ENCODE measurements at places on chromosomes 6 and 20.

DNA sequence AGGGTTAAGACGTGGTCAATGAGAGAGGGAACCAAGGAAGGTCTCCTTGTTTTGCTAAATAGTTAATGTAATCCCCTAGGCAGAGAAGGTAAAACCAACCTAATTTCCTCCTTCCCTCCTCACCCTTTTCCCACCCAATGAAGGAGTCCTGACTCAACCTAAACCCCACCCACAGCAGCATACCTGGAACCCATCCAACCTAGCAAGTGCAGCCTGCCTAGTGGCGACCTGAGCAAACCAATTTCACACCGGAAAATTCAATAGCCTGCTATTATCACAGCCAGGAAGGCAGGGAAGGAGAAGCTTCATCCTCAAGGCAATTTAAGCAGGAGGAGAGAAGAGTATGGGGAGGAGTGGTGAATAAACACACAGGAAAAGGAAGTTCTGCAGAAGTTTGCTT is 46.9 kb downstream of the OSTM1 start:
- DNase-seq, result no peak

DNA sequence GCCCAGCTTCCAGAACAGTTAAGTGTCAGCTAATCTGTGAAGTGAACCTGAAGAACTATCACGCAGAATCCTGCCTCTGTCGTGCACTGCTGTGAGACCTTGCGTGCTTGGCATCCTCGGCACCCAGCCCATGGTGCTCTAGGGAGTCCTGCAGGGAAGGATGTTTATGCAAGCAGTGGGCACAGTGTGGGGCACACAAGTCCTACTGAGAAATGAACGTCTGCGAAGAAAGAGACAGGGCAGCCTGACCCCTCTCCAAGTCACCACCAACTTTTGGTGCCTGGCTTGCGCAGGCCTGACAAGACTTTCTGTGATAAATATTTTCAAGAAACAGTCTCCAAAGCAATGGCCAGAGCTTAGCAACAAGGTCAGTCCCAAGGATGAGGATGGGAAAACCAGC is 68.0 kb downstream of the MYH7B start:
- DNase-seq, result no peak

DNA sequence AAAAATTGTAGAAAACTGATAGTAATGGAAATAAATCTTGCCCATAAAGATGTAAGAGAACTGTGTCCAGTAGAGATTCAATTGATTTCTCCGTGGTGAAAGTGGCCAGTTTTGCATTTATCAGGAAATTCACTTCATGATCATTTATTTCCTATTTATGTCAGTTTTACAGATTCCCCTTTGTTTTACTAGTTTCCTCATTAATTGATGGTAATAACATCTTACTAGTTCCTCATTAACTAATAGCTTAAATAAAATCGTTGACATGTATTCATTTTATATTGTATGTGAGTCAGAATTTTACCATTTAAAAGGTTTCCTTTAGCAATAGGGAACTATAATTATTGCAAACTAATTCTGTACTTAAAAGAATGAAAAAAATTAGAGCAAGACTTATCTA is 99.8 kb upstream of the ADGRF1 start:
- no peak for DNase-seq

DNA sequence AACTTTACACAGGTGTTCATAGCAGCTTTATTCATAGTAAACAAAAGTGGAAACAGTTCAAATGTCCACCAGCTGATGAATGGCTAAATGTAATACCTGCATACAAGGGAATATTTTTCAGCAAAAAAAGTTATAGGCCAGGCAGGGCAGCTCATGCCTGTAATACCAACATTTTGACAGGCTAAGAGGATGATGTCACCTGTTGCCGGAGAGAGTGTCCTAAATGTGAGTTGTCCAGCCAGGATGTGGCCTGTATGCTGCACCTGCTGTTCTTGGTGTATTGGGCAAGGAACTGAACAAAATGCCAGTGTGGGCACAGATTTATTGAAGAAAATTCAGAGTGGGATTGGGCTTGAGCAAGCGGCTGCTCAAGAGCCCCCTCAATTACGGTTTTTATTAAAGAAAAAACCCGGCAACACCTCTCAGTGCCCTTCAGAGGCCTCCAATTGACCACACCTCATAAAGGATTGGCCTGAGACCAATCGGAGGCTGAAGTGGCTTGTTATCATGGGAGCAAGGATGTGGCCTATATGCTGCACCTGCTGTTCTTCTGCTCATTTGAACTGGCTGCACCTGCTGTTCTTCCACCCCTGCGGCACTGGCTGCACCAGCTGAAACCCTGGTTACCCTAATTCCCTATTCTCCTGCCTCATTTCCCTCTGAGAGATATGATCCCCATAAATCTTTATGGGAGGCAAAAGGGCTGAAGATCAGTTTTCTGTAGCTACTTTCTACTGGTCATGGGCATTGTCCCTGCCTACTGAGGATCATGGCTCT is 164.3 kb upstream of the PROKR2 start:
- DNase-seq, result no peak

DNA sequence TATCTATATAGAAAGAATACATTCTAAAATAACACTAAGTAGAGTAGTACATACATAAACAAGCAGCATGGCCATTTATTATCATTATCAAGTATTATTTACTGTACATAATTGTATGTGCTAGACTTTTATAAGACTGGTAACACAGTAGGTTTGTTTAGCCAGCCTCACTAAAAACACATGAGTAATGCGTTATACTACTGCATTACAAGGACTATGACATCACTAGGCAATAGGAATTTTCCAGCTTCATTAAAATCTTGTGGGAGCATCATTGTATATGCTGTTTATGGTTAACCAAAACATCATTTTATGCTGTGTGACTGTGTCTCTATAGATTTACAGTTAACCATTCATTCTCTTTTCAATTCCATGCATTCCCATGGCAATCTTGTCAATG is 131.7 kb upstream of the HDGFL1 start:
- no peak for DNase-seq
